ENCODE measurements at places on chromosomes 7 and 10.

DNA sequence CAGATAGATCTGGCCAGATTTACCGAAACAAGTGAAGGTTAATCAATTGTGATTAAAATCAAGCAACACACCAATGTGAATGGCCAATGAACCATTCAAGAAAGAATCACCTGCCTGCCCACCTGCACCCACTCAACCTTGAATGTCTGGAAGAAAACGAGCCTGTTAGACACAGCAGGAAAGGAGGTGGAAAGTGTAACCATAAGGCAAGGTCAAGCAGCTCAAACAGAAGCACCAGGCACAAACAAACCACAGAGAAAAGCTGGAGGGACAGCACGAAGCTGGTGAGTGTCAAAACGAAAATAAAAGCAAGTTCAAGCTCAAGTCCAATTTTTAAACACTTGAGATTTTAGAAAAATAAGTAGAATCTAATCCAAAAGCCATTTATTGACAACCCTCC, 64.9 kb downstream of the STEAP1B start:
- DNase-seq, result no peak

GRCh38 chr10:79202188-79203013, 133.6 kb downstream of the ZMIZ1 start:
- DNase-seq, result no peak

DNA sequence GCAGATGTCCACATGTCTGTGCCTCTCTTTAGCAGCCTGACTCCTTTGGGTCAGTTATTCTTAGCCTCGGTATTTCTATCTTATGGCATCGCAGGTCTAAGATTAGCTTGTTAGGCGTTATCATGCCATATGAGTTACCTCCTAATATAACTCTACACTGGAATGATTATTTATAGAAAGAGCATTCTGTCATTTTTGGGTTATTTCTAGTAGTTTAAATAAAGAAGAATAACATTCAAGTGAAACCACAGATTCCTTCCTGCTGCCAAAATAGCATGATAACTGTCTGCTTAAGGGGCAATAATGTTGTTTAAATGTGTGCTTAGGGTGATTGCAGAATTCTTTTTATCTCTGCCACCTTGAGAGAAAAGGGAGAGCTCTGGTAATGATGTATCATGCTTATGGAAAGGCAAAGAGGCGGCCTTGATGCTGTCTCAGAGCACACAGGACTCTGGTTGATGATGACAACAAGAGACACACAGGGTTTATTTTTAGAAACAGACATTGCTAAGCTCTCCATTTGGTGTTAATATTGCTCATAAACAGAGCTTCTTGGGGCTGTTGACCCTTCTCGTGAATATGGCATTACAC, 10.4 kb downstream of the HDAC9 start:
- DNase-seq, result no peak

- no peak for DNase-seq
Observed at GRCh38 chr10:10804998-10805740, 212.5 kb upstream of the CELF2 start.

DNA sequence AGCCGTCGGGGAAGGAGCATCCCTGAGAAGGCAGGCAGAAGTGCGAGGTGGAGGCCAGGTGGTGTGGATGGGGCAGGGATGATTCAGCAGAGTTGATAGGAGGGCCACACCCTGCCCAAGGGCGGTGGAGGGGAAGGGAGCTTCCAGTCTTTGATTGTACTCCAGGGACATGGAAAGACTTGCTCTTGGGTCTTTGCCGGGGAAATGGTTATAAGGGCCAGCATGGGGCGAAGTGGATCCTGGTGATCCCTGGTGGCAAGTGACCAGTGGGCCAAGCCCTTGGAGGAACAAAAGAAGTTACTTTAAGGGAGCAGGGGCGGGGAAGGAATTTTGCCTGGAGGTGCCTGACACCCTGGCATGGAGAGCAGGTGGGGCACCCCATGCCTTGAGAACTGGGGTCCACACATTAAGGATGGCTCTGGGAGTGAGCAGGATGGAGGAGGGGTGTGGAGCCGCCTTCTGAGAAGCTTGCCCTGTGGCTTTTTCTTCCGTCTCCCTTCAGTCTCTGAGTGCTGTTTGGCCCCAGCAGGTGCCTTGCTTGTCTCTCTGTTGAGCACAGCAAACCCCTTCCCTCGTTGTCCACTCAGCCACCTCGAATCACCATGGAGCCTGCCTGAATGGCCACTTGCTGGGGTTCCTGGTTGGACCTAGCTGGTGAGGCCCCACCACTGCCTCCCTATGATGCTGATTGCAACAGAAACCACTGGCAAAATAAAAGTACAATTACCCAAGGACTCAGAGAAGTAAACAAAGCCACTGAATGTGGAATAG, 83.9 kb downstream of the RAMP3 start:
- no peak for DNase-seq

DNA sequence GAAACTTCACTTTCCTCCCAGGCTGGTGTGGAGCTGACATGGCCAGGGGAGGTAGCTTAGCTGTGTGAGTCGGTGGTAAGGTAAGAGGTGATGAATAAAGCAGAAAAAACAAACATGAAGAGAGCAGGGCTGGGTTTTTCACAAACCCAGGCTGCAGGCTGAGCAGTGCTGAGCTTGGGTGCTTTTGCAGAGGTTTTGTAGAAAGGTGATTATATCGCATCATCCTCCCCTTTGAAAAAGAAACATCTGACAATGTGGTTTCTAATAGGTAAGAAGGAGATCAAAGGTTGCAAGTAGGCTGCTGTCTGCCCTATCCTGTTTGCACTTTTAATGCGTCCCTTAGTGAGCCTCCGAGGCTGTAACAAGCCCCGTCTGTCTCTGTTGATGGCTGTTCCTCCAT, 69.6 kb upstream of the GRM8 start:
- no peak for DNase-seq

DNA sequence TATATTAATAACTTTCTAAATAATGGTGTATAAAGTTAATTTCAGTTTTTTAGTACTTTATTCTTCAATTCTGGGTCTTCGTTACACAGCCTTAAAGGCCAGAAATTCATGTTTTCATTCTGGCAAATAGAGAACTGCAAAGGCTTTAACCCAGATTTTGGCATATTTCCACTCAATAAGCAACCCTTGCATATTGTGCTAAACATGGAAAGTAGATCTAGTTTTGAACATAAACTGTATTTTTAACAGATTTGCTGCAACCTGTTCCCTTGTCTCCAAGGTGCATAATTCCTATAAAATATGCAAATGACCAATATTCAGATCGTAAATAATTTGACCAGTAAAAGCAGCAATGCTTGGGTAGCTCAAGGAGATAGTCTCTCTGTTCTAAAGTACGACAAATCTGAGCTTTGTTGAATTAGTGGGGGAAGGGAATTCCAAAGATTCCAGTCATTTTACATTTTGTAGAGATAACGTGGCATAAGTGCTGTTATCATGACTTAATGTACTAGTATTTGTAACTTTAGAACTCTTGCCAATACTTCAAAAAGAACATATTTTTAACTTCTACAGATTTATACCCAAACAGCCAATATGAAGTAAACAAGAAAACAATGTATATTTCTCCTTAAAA, 46.4 kb upstream of the RSBN1L start:
- DNase-seq, result no peak

GRCh38 chr10:126242397-126243260, 145.6 kb downstream of the ADAM12 start:
- DNase-seq, result no peak

GRCh38 chr10:6601246-6601805, 21.2 kb upstream of the PRKCQ start:
- no peak for DNase-seq

DNA sequence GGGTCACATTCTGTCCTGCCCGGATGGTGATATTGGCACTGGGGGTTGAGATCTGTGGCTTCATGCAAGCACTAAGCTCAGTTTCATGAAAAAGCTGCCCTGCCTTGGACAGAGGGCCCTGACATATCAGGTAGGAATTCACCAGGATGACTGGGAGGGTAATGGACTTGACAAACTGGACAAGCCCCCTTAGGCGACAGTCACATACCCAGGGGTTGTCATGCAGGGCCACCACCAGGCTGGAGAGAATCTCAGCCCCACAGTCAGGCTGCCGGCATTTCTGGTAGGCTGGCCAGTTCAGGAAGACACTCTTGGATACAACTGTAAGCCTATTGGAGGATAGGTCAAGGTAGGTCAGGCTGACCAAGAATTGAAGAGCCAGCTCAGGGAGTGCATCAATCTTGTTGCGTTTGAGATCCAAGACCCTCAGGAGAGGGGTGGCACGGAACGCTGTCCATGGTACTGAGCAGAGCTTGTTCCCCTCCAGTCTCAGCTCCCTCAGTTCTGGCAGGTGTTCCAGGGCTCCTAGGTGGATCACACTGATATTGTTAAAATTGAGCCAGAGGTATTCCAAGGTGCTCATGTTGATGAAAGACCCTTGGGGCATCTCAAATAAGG, 824 bp downstream of the LRIT2 start:
- DNase-seq, result no peak

GRCh38 chr10:102247734-102248133, 2.4 kb downstream of the GBF1 start:
- DNase-seq, result no peak

GRCh38 chr7:103987451-103987850, 2.0 kb downstream of the RELN start:
- no peak for DNase-seq

DNA sequence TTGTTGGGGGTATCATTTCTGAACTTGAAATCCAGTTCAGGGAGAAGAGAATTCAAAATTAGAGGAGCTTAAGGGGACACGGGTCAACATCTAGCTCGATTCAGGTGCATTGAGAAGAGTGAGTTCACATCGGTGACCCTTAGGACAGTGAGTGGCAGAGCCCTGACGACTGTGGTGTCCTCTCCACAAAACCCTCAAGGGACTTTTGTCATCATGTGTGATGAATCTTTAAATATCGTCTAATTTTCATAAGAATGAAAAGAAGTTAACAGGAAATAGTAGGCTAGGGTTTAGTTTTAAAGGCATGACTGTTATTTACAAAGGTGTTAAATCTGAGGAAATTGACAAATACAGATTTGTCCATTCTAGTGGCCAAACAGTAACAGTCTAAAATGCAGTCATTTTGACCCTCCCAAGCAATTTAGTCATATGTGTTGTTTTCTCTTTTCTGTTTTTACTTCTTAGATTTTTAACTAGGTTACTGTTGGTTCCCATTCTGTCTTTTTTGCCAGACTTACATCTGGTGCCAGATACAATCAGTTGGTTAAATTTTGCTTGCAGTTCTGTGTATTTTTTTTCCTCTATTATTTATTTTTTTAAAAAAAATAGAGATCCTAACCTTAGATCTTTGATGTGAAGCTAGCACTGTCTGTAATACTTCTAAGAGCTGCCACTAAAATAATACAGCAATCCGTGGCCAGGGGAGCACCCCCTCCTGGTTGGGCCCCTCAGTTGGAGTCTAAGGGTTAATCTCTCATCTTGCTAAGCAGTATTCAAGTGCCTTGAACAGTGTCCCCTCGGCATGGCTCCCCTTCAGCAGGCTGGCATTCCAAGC, 34.9 kb upstream of the SH2B2 start:
- DNase-seq, result no peak

- DNase-seq, result no peak
Observed at GRCh38 chr10:117429643-117430265, 54.5 kb upstream of the PDZD8 start.

DNA sequence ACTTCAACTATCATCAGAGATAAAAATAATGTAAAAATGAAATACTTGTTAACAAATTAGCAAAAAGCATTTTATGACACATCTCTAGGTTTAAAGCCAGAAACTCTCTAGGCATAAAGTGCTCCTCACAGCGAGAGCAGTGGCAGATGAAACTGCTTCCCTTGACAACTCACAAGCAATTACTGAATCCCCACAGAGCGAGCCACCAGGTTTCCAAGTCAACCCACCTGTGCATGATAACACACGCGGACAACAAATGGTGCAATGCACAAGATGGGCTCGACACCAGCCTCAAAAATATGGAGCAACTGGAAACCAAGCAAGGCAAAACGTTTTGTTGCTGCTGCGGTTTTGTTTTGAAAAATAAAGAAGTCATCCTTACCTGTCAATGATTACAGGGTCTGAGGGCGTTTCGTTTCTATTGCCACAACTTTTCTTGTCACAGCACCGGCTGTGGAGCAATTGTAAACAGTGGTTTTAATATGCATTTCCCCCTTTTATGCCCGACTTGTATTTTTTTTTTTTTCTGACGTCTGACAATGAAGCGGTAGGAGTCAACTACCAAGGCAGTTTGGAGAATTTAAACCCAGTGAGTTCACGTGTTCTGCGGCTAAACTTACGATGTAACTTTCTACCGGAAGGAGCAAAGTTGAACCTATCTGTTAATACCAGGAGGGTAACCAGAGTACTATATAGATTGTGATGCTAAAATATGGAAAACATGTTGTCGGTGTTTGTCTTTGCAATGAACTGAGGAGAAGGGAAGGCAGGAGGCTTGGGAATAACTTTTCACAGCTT, 7.0 kb downstream of the EBF3 start:
- DNase-seq, result no peak

GRCh38 chr10:82981137-82981723, 1106.2 kb downstream of the NRG3 start:
- no peak for DNase-seq

- no peak for DNase-seq
Observed at GRCh38 chr7:55112056-55112455, 93.2 kb downstream of the EGFR start.

GRCh38 chr7:151069841-151070573, 10.6 kb downstream of the FASTK start:
- no peak for DNase-seq

- DNase-seq, result no peak
Observed at GRCh38 chr10:60316029-60316428, 73.6 kb downstream of the ANK3 start.

GRCh38 chr10:30058570-30059132, 735 bp downstream of the JCAD start:
- no peak for DNase-seq

GRCh38 chr7:118183428-118183785, 557 bp upstream of the LSM8 start:
- no peak for DNase-seq

GRCh38 chr10:88455831-88456230, 127.3 kb downstream of the RNLS start:
- no peak for DNase-seq

GRCh38 chr10:72334196-72334824, 20.4 kb downstream of the DNAJB12 start:
- DNase-seq, result no peak

DNA sequence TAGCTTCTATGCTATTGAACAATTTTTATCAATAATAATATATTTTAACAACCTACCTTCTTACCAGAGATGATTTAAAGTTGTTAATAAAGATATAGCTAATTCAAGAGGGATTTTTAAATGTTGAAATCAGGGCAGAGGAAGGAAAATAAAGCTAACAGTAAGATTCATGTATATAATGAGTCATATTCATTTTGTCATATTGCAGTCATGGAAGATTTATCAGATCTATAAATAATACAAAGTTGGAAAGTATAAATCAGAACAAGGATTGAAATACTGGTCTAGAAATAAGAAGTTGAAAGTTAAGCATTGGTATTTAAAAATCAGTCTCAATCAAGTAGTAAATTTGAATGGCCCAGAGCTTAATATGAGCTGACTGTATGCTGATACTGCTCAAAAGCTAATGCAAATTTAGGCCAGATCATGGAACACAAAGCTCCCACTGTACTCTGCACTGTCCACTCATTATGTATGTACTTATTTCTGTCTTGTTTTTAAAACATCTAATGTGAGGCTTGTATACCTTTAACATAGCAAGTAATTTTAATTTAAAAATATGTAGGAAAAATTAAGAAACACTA, 196.9 kb downstream of the ZEB1 start:
- DNase-seq, result no peak

Measured in Panc1 (cell line).